ENCODE measurements at places on chromosomes 2 and 18.

DNA sequence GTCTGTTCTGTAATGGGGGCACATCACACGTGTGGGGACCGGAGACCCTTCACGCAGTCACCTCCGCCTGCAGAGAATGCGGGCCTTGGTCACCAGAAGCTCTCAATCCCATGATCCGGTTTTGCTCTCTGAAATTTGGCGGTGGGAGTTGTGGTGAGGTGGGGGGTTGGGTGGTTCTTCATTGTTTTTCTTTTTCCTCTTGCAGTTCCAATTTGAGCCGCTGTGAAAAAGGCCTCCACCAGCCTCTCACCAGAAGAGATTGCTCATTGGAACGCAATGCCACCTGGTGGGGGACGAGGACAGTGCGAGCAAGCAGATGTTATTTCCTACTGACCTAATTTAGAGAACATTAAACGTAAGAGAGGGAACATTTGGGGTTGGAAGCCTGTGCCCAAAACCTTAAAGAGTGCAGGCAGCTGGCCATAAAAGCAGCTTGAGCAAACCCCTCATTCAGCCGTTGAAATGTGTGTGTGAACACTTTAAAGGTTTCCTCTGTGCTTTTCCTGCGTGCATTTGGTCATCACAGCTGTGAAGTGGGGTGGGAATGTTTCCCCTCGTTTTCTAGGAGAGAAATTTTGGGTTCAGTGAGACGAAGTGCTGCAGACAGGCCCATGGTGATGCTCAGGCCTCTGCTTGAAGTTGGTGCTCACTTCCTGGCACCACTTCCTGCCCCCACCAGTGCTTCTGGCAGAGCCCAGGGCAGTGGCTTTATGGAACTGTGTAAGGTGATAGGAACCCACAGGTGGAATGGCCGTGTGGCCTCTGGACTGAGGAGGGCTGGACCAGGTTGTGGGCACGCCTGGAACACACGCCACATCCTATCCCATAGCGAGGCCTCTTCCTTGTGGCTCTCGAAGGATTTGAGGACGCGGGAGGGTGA is 61.7 kb downstream of the ZCCHC2 start:
- peak; percentile 81 for DNase-seq

GRCh38 chr2:51158251-51158650 is 126.3 kb upstream of the NRXN1 start:
- no peak for DNase-seq

- DNase-seq: no peak
Measured at GRCh38 chr2:53286345-53286744, 481.3 kb upstream of the CHAC2 start.

DNA sequence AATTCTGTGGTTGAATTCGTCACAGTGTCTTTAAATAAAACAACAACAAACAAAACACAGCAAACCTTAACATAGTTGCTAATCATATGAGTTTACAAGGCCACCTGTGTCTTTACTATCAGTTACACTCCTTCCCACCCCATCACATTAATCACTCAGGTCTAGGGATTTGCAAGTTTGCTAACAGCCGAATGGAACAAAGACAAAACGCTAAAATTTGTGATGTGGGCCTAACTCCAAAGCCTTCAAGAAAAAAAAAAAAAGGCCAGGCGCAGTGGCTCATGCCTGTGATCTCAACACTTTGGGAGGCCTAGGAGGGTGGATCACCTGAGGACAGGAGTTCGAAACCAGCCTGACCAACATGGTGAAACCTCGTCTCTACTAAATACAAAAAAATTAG is 566 bp upstream of the POLI start:
- no peak for DNase-seq

- DNase-seq: no peak
Measured at GRCh38 chr18:44915661-44916060, 235.0 kb downstream of the SETBP1 start.

GRCh38 chr18:59437851-59438569 is 78.9 kb upstream of the LMAN1 start:
- no peak for DNase-seq

DNA sequence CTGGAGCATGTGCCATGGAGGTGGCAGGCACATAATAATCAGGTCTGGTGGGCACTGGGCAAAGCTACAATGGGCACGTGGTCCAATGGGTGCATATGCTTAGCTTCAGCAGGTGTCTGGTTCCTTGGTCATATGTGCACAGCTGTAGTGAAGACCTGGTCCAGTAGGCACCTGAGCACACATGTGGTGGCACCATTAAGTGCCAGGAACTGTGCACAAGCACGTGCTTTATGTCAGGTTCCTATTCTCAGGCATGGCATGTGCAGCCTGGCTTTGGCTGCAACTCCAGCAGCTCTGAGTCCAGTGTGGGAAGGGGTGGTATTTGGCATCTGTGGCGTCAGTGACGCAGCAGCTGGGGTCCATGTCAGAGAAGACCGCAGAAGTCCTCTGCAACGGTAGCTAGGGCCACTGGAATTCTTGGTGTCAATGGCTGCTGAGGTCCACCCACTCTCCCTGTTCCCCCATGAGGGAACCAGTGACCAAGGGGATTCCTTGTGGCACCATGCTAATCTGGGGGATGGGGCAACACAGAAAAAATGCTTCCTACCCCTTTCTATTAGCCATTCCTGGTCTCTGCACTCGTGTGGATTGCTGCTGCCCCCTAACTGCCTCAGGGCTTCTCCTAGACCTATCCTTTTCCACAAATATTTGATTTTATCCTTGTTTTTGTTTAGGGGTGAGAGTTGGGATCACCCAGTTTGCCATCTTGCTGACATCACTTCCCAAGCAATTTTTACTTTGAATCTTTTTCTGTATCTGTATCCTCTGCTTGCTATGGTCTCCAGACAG is 262.9 kb upstream of the MAP2 start:
- DNase-seq: no peak

- DNase-seq: no peak
Measured at GRCh38 chr2:86000938-86001312, 104.8 kb downstream of the POLR1A start.

DNA sequence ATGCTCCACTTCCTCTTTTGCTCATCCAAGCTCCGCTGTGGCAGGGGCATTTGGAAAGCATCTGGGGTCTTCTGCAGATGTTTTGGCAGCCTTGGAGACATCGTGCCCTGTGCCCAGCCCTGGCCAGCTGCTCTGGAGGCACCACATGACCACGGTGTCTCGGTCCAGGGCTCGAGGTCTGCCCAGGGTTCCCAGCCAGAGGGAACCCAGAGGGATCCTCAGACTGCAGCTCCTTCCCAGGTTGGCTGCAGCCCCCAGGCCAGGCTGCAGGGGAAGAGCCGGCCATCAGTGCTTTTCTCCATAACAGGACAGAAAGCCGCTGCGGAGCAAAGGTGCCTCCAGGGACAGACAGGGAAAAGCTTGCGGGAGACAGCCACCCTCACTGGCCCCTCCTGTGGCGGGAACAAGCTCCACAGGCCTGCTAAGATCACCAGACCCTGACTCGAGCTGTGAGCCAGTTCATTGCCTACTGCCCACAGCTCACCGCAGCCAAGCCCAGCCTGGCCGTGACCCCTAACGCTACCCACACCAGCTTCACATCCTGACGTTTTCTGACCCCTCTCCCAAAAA is 74.7 kb downstream of the SMAD7 start:
- DNase-seq: no peak

DNA sequence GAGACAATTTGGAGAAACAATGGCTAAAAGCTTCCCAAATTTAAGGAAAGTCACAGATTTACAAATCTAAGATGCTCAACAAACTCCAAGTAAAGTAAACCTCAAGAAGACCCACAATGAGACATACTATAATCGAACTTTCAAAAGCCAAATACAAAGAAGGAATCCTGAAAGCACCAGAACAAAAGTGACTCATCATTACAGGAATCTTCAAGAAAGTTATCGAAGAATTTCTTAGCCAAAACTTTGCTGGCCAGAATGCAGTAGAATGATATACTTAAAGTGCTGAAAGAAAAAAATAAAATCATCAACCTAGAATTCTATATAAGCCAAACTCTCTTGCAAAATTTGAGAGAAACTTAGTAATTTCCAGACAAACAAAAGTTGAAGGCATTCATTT is 106.5 kb upstream of the TMEM200C start:
- no peak for DNase-seq
